Central memory CD8-positive, alpha-beta T cell (primary cell): ENCODE measurements at places on chromosomes 2 and 18.

DNA sequence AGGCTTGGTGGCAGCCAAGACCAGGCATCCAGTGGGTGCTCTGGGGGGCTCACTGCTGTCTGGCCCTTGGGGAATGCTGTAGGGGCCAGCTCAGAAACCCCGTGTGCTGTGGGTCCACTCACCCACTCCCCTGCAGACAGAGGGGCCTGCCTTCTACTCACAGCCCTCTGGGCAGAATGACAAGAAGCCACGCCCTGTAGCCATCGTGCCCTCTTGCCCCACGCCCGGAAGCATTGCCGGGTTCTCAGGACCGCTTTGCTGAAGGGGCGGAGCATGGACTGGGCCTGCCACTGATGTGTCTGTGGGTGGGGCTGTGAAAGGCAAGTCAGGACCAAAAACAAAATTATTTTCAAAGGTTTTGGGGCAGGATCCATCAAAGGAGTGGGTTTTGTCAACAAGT, 27.8 kb downstream of the GLI2 start:
- no peak overlapping the region for H3K4me3 ChIP-seq
- no peaks in the 10 kb centered on the region for H3K4me1 ChIP-seq
- peaks cover 1% of the 10 kb centered on the region for H3K36me3 ChIP-seq
- peaks cover 22% of the 10 kb centered on the region for H3K27me3 ChIP-seq

DNA sequence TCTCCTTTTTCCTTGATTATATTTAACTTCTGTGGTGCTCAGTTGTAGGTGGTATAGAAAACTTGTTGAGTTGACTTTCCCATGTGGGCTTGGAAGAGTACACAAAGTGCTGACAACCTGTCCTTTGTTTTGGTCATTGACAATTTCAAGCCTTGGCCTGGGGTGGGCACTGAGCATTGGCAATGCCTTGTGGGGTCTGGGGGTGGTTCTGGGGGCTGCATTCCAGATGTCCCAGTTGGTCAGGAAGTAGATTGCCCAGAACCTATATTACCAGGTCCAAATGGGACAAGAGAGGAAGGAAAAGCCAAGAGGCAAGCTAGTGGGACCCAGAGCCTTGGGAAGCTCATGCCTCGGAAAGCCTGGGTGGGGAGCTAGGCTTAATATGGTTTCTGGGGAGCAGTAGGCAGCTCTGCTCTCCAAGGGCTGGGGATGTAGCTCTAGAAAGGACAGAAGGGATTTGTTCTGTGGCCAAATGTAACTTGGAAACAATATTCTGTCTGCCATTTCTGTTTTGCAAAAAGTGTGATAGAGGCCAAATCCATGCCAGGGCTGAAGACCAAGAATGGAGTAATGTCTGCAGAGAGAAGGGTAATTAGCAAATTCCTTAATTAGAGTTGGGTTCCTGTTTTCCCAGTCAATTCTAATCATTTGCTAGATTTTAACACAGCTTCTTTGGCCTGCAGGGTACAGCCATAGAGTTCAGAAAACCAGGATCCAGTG, 87.4 kb downstream of the SLC4A3 start:
- H3K36me3 ChIP-seq, result no peaks in the 10 kb centered on the region
- H3K4me3 ChIP-seq, result no peak overlapping the region
- H3K4me1 ChIP-seq, result no peaks in the 10 kb centered on the region
- peaks cover 78% of the 10 kb centered on the region for H3K27me3 ChIP-seq
- no peak for DNase-seq
- no peak overlapping the region for H3K27ac ChIP-seq

GRCh38 chr2:37349231-37349860, 4.9 kb downstream of the QPCT start:
- no peak overlapping the region for H3K27ac ChIP-seq
- H3K4me1 ChIP-seq, result peaks cover 3% of the 10 kb centered on the region
- H3K4me3 ChIP-seq, result no peak overlapping the region
- peaks cover 1% of the 10 kb centered on the region for H3K36me3 ChIP-seq
- no peaks in the 10 kb centered on the region for H3K27me3 ChIP-seq
- no peak for DNase-seq

DNA sequence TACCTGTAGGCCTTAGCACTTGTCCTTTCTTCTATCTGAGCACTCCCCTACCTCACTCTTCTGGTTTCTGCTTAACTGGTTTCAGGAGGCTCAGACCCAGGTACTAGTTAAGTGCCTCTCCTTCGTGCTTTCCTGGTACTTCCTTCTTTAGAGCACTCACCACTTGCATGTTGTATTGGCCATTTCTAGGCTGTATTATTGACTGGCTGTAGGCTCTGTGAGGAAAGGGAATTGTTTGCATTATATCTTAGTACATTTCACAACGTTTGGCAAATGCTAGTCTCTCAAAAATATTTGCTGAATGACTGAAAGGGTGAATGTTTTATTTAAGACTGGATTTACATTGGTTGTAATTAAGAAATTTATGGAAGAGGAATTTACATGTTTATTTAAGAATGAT, 36.0 kb upstream of the SCN1A start:
- no peak overlapping the region for H3K4me3 ChIP-seq
- no peaks in the 10 kb centered on the region for H3K36me3 ChIP-seq
- no peaks in the 10 kb centered on the region for H3K27me3 ChIP-seq
- no peak overlapping the region for H3K27ac ChIP-seq

- no peaks in the 10 kb centered on the region for H3K36me3 ChIP-seq
- H3K4me3 ChIP-seq, result no peak overlapping the region
- no peaks in the 10 kb centered on the region for H3K4me1 ChIP-seq
- DNase-seq, result no peak
Observed at GRCh38 chr18:61308004-61308403, 25.2 kb upstream of the CDH20 start.

DNA sequence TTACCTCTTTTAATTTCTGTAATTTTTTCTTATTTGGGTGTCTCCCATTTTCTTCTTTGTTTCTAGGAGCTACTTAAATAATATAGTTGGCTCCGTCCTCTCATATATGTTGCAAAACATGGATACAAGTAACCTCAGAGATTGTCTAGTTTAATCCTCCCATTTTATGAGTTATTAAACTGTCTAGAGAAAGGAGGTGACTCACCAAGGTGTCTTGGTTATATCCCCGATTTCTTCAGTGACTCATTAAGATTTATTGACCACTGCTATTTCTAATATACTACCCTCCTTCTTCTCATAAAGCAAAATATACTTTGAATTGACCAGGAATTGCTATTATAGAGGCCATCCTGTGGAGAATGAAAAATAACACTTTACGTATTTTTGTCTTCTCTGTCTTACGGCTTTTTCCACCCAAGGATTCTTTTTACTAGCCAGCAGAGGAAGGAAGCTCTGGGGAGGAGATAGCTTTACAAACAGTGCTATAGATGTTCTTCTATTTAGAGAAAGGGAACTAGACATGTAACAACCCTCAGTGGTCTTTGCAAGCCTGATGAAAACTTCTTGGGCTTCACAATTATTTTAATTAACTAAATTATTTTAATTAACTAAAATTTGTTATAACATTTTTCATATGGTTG, 300.4 kb upstream of the TNP1 start:
- no peaks in the 10 kb centered on the region for H3K36me3 ChIP-seq
- peaks cover 7% of the 10 kb centered on the region for H3K4me1 ChIP-seq
- DNase-seq, result no peak
- peaks cover 12% of the 10 kb centered on the region for H3K27me3 ChIP-seq
- no peak overlapping the region for H3K27ac ChIP-seq

DNA sequence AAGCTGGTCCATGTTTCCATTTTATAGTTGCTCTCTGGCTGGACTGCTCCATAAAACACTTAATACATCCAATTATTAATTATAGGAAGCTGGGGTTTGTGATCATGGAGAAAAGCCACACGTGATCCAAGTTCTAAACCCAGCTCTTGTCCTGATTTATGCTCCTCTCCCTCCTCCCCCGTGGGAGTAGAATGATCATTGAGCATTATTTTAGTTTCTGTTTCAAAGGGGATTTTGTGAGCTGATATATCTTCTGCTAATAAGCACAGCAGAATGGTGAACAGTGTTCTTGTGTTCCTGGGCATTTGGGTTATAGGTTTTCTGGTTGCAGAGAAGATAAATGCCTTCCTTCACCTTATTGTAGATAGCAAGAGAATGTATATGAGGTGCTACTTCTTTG, 135.7 kb upstream of the TMEM200C start:
- no peak overlapping the region for H3K27ac ChIP-seq
- H3K4me3 ChIP-seq, result no peak overlapping the region
- H3K27me3 ChIP-seq, result no peaks in the 10 kb centered on the region

DNA sequence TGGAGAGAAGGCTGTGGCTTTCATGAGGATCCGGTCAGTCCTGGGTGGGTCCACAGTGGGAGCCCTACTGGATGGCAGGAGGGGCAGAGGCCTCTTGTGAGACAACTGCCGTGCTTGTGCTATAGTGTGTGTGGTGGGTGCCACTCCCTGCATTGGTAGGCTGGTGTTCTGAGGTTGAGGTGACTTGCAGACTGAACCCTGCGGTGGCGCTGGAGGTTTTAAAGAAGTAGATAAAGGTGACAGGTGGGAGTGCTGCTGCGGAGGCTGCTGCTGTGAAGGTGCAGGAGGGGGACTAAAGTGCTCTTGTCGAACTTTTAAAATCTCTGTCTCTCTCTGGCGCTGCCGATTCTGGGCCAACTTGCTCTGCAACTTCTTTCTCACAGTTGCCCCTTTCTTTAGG, 29.7 kb downstream of the INO80D start:
- H3K4me3 ChIP-seq, result no peak overlapping the region
- H3K4me1 ChIP-seq, result peaks cover 22% of the 10 kb centered on the region
- peaks cover 49% of the 10 kb centered on the region for H3K36me3 ChIP-seq
- no peak for DNase-seq
- H3K27ac ChIP-seq, result peak overlapping the region; percentile 67
